ENCODE measurements at places on chromosomes 6 and 20.
A peak's percentile ranks its signal among the peaks of the same experiment; 100 is the strongest.

DNA sequence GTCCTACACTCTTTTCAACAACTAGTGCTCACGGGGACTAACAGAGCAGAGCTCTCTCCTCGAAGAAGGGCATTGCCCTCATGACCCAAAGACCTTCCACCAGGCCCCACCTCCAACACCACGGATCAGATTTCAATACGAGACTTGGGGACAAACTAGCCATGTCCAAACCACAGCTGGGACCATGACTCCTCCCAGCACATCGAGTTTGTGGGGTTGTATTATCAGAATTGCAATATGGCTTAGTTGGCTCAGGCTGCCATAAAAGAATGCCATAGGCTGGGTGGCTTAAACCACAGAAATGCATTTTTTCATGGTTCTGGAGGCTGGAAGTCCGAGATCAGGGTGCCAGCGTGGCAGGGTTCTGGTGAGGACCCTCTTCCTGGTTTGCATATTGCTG, 189.7 kb upstream of the PMEPA1 start:
- DNase-seq: peak; percentile 45

DNA sequence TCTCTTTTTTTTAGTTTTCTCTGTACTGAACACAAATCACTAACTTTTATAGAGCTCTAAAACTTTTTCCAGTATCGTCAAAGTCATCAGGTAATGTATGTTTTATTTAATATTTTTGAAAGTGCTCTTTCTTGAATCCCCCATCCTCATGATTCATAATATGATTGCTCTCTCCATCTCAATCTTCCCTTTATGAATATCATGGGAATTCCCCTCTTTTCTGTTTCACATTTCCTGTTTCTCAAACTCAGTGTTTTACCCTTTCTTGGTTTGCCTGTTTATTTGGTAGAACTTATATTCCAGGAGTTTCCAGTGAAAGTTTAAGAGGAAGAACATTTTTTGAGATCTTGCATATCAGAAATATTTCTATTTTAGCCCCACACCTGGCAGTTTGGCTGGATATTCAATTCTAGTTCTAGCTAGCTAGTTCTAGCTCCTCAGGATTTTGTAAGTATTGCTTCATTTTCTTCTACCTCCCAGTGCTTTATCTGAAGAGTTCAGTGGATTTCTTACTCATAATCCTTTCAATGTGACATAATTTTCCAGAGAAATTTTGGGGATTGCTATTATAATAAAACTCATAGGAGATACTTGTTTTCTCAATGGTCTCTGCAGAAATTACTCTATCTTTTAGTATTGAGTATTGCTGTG, 6.1 kb upstream of the C6orf58 start:
- no peak for DNase-seq

- DNase-seq: no peak
These were observed 643.0 kb downstream of the HDGFL1 start for GRCh38 chr6:23212398-23212797.

GRCh38 chr20:36591281-36591680, 14.3 kb upstream of the RAB5IF start:
- DNase-seq: no peak

DNA sequence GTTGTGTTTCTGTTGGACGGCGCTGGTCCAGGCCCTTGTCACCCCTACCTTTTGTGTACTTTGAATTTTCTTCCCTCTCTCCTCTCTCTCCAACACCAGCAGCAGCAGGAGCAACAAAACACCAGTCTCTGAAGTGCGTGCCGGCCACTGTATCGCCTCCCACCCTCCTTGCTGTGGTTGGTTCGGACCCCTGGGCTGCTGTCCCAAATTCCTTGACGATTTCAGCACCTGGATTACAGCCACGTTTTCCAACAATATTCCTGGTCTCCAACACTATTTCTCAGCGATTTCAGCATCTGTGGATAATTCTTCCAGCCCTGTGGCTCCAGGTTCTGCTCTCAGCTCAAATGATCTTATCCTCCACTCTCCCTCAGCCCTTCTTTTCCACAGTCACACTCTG, 11.8 kb downstream of the MAS1 start:
- no peak for DNase-seq

GRCh38 chr6:159608961-159609651, 83.9 kb downstream of the SOD2 start:
- no peak for DNase-seq

DNA sequence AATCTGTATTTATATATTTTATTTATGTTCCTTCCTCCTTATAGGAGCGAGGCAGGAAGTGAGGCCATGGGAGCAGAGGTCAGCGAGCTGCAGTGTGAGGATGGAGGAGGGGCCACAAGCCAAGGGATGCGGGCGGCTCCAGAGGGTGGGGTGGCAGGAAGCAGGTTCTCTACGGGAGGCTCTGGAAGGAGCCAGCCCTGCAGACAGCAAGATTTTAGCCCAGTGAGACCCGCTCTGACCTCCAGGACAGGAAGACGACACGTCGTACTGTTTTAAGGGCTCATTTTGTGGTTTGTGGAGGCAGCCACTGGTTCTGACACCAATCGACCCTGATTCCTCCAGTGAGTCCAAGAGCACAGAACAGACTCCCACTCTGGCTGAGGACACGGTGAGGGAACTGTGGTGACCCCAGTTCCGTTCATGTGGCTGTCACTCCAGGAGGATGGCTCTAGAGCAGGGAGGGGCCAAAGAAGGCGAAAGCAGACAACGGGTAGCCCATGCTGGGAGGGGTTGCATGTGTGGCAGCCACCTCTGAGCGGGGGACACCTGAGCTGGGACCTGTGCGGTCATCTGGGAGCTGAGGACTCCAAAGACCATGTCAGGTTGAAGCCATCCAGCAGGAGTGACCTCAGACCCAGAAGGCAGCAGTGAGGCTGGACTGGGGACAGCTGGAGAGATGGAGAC, 100.1 kb upstream of the BHLHE23 start:
- DNase-seq: peak; percentile 77

- no peak for DNase-seq
These were observed 1.8 kb downstream of the WDR46 start for GRCh38 chr6:33286946-33287914.

DNA sequence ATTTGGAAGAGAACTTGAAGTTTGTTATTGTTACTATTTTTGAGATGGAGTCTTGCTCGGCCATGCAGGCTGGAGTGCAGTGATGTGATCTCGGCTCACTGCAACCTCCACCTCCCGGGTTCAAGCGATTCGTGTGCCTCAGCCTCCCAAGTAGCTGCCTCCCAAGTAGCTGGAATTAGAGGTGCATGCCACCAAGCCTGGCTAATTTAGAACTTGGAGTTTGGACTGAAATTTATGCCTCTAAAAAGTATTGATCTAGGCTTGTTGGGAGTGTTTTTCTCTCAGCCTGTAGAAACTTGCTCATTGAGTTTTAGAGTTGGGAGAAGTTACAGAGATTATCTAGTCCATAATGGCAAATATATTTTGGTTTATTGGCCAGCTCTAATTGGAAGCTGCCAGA, 4.1 kb downstream of the ITCH start:
- peak; percentile 28 for DNase-seq

DNA sequence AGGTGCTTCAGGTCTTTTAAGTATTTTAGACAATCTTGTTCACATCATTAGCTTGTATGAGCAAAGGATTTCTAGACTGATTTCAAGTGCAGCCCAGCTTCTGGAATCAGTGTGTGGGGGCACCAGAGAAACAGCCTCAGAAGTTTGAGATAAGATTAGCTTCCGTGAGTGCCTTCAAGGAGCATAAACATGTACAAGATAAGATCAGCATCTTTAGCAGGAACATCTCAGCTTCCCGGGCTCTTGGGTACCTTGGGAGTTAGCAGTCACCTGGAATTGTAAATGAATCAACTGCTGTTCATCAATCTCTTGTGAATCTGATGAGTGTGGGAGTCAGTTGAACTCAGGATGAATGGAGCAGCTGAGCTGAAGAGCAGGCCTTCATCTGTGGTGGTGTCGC, 12.0 kb upstream of the CITED2 start:
- DNase-seq: no peak

GRCh38 chr6:125379174-125379573, 77.4 kb upstream of the HDDC2 start:
- DNase-seq: no peak

GRCh38 chr6:140043762-140044378, 669.4 kb upstream of the CITED2 start:
- no peak for DNase-seq

DNA sequence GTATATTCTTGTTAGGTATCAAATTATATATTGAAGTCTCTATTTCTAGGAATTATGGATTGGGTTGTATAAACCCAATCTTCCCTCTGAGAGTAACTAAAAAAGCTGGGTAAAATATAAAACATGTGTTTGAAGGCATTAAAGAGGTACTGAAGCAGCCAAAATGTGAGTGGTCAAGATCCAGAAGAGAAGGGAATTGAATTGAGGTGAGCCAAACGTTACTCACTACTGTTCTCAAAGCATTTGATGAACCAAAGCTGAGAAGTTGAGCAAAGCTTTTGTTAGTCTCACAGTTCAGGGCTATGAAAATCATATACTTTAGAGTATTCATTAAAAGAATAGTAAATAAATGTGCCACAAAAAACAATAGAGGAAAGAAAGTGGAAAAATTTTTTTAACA, 365.8 kb downstream of the BCKDHB start:
- no peak for DNase-seq

- no peak for DNase-seq
These were observed 41.6 kb upstream of the NOX3 start for GRCh38 chr6:155497273-155497672.

Data from RWPE2 (cell line).